ENCODE measurements at places on chromosomes 2 and 18. TPM values are rescaled to one million over a fixed set of nuclear protein-coding genes. Genes with fewer than 3 reads are reported as not detected.

DNA sequence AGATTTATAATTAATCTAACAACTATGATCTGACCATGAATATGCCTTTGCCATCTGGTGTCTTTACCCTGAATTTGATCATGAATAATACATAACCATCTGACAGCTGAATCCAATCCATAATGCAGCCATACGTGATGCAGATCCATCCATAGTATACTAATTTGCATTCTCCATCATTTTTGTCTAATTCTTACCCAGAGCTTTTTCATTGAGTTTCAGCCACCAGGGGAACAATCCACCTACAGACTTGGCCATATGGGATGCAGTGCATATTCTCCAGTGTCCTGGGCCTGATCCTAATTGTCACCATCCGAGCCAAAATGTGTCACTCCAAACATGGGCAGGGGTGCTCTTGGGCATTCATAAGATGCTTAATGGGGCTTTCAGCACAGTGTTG, 227.2 kb upstream of the CRIM1 start:
- DNase-seq = no peak

- DNase-seq = no peak
Measured at GRCh38 chr2:222102575-222103349, 196.0 kb downstream of the PAX3 start.

GRCh38 chr2:70684846-70685622, 83.0 kb downstream of the ADD2 start:
- DNase-seq = no peak

- no peak for DNase-seq
Measured at GRCh38 chr2:229313591-229313990, 42.5 kb upstream of the PID1 start.

- peak; percentile 32 for DNase-seq
Measured at GRCh38 chr2:55839182-55839819, 84.3 kb downstream of the EFEMP1 start.

GRCh38 chr2:38255211-38255610, 121.9 kb downstream of the ATL2 start:
- DNase-seq = no peak

Gene TXNDC2
- not detected for total RNA-seq

GRCh38 chr18:24987303-24988252, 364.4 kb downstream of the ZNF521 start:
- DNase-seq = peak; percentile 61

- DNase-seq = no peak
Measured at GRCh38 chr2:26161926-26162325, 11.0 kb upstream of the GAREM2 start.

Gene PRSS56
- total RNA-seq = not detected

DNA sequence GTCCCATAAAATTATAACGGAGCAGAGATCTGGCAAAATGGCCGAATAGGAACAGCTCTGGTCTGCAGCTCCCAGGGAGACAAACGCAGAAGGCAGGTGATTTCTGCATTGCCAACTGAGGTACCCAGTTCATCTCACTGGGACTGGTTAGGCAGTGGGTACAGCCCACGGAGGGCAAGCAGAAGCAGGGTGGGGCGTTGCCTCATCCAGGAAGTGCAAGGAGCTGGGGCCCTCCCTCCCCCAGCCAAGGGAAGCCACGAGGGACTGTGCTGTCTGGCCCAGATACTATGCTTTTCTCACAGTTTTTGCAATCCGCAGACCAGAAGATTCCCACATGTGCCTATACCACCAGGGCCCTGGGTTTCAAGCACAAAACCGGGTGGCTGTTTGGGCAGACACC, 22.8 kb downstream of the ICA1L start:
- no peak for DNase-seq

DNA sequence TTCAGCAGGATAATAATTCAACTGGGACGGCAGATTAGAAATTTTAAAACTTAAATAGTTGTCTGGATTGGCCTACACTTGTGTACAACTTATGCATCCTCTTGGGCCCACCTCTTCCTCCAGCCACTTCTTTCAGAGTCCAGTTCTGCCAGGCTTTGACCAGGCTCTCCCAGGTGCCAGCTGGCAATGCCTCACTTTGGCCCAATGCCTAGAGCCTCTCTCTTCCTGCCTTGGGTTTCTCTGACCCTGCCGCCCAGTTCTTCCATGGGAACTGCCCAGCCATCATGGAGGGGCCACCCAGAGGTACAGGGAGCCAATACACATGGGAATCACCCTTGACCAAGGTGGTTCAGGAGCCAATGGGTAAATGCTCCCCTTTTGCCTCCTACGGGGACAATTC, 135.5 kb downstream of the IRS1 start:
- peak; percentile 61 for DNase-seq

- no peak for DNase-seq
Measured at GRCh38 chr18:60978338-60978737, 354.9 kb upstream of the CDH20 start.

GRCh38 chr2:236075802-236076201, 92.4 kb downstream of the GBX2 start:
- no peak for DNase-seq

Gene ZNF396
- total RNA-seq = 7.8 TPM

DNA sequence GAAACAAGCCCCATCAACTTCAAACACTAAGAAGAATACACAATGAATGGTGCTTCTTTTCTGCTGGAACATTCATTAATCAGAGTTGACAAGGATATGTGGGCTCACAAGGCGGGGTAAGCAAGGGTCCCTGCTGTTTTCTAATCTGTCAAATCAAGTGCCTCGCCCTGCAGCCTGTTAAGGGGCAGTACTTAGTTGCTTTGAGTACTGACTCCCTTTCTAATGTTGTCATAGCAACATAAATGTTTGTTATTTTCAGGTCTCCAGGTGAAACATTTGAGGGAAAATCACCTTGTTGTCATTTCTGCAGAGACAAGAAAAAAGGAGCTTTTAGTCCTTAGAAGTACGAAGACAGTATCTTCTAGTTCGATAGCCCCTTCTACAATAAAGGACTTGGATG, 284.7 kb upstream of the PKDCC start:
- DNase-seq = no peak

Gene DHRS9
- 3.3 TPM for total RNA-seq

GRCh38 chr2:43005245-43005974, 213.0 kb upstream of the HAAO start:
- no peak for DNase-seq

- DNase-seq = no peak
Measured at GRCh38 chr2:236168110-236169080, at the start of gene GBX2. Gene GBX2 (minus strand): TSS chr2:236168386. CDS start chr2:236167971, 415 bp downstream.

DNA sequence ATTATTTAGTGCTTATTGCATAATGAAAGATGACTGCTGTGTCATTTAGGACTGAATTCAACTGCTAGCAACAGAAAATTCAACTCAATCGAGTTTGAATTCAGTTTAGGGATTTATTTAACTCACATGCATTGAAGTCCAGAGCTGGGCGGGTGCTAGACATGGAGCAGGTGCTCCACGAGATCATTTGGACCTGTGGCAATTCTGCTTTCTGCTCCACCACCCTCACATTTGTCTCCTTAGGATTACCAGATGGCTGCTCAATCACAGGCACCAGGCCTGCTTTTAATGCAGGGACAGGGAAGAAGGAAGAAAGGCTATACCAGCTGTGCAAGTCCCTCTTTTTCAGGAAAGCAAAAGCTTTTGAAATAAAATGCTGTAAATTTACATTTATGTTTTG, 572.9 kb upstream of the SLC8A1 start:
- no peak for DNase-seq

- DNase-seq = no peak
Measured at GRCh38 chr18:79943608-79944125, 7.8 kb downstream of the SLC66A2 start.

Gene CRYGC
- total RNA-seq = not detected

GRCh38 chr2:96520697-96521096, 15.5 kb upstream of the NEURL3 start:
- DNase-seq = no peak

DNA sequence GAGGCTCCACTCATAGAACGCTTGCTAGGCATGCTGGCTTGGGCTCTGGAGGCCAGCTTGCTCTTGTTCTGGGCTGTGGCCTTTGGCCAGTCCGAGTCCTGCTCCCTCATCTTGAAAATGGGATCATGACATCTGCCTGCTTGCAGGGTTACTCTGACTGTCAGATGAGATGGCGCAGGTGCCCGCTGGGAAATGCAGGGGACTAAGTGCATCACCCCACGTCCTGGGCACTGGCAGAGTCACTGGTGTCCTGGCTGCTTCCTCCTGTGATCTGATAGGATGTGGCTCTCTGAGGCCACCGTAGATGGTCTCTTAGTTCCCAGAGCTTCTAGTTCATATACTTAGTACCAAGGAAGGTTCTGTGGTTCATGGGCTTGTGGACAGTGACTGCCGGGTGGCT, 18.5 kb downstream of the LDLRAD4 start:
- DNase-seq = peak; percentile 16

GRCh38 chr18:75223687-75224347, 13.2 kb downstream of the TSHZ1 start:
- no peak for DNase-seq

- no peak for DNase-seq
Measured at GRCh38 chr2:142989273-142990204, 112.1 kb downstream of the KYNU start.

Gene MLPH
- total RNA-seq = 223 TPM
